ENCODE measurements at places on chromosomes 3 and 15.

DNA sequence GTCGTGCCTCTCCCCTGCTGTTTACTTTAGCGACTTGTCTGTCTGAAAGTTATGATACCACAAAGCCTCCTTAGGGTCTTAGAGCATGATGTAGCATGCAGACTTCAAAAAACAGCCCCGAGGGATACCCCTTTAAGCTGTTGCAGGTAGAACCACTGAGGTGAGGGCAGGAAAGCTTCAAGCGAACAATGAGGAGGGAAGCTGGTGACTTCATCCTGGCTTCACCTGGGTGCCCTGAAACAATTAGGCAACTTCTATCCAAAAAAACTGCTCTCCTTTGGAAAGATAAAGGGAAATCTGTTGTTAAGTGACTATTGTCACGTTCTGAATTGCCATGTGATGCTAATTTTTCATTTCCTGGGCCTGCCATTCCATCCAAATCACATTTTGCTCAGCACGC is 231.6 kb downstream of the SOX2 start:
- DNase-seq, result no peak

GRCh38 chr15:58146749-58147148 is 8.6 kb downstream of the AQP9 start:
- no peak for DNase-seq

GRCh38 chr15:40878785-40879184 is 4.8 kb upstream of the RHOV start:
- DNase-seq, result no peak

DNA sequence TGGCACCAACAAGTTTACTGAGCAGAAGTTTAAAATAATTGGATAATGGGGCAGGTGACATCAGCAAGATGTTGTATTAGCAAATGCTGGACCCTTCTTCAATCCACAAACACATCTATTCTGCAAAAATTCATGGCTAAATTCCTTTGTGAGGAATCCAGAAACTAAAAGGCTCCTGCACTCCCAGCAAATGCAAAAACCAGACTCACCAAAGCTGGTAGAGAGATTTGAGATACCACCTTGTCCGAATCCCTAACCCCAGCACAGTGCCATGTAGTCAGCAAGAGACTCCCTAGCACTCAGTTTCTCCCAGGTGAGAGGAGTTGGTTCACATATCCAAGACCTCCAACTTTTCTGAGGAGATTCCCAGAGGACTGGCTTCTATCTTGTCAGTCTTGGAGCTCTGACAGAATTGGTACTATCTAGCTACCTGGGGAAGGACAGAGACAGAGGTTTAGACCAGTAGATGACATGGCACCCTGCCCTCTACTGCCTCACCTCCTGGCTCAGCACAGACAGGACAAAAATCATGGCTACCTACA is 21.8 kb downstream of the GREM1 start:
- DNase-seq, result no peak

- DNase-seq, result no peak
These were observed 870.3 kb downstream of the NAALADL2 start for GRCh38 chr3:175729466-175729865.

- no peak for DNase-seq
These were observed 33.4 kb downstream of the OSBPL10 start for GRCh38 chr3:31947671-31948091.

- no peak for DNase-seq
These were observed 3.4 kb downstream of the ATP2C1 start for GRCh38 chr3:130897316-130897715.

DNA sequence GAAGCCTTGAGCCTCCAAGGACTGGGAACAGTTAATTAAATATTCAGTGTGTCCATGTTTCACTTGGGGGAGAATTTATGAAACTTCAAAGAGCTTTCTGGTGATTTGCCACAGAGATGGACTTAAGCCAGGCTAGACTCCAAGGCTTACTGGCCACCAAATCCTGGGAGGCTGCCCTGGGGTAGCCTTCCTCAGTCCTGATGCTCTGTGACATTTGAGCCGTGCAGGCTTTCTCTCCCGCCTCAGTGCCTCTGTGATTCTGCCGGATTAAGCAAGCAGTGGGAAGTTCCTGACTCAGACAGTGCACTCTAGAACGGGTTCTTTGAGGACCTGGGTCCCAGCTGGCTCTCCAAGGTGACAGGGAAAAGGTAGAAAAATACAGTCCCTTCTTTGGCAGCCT is 314.7 kb upstream of the ICE2 start:
- no peak for DNase-seq

GRCh38 chr3:112979244-112979832 is 4.4 kb upstream of the CD200R1 start:
- no peak for DNase-seq

DNA sequence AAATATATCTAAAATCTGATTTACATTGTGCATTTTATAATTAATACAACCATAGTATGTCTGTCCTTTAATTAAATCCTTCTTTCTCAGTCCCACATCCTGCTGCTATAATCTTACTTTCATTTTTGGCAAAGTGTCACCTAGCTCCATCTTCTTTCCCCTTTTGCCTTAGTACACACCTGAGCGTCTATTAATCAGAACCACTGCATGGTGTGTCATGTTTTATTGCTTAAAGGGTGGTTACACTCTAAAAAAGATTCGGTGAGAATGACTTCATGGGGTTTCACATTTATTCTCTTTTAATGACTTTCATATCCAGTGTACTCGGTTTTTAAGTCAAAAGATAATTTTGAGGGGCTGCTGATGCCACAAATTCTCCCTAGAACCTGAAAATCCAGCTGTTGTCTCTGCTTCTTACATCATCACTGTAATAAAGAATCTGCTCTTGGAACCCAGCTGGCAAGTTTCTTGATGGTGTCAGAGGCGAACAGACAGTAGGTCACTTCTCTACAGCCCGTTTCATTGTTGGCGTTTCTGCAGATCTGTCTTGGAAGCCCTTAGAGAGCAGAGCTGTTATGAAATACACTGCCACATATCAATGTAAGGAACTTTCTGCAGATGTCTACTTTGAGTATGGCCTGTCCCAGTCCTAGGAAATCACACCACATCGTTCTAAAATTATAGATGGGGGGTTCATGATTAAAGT is 99.7 kb downstream of the TIGIT start:
- DNase-seq, result no peak

DNA sequence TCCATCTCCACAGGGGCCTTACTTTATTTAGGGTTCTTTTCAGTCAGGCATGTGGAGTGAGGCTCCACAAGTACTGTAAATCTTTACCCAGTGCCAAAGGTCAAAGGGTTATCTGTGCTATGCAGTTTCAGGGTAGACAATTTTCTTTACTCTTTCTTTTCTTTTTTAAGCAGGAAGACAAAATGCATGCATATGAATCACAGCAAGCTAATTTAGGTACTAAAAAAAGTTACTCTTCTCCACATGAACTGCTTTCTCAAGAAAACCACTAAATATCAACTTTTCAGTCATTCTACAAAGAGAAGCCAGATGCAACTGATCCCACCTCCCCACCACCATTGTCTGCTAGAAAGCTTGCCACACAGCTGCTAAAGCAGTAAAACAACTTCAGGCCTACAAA is 73.3 kb upstream of the PYGO1 start:
- no peak for DNase-seq
